ENCODE measurements at places on chromosomes 2 and 18.

- no peak for DNase-seq
Measured at GRCh38 chr2:23414871-23415270, 29.9 kb downstream of the KLHL29 start.

GRCh38 chr18:25067275-25068025 is 284.5 kb downstream of the ZNF521 start:
- DNase-seq, result no peak

DNA sequence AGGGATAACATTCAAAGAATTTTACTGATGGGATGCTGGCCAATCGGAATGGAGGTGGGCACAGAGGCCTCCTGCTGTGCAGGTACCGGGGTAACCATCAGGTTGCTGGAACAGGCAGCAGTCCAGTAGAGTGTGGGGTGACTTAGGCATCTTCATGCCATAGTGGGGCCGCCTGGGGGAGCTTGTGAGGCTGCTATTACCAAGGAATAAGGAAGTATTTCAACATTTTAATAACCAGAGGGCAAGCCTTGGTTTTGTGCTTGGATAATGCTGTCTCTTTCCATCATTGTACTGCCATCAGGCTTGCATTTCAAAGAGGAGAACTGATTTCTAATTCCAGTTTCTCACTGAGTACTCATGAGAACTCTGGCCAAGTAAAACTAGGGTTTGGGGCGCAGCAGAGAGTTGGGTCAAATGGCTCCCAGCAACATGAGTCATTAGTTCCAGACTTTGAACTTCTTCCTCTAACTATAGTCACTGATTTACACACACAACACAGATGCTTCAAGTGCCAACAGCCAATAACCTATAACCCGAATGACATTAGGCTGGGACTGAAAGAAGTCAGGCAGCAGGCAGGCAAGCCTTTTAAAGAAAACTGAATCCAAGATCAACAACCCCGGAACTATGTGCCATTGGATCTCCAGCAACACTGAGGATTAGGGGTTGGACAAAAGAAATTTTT is 56.1 kb upstream of the FHL2 start:
- no peak for DNase-seq

GRCh38 chr2:65031341-65032018 is 24.7 kb upstream of the CEP68 start:
- no peak for DNase-seq

- peak; percentile 70 for DNase-seq
Measured at GRCh38 chr2:233092432-233093165, 32.5 kb downstream of the INPP5D start.

- no peak for DNase-seq
Measured at GRCh38 chr2:195891081-195891480, 177.6 kb downstream of the DNAH7 start.

- DNase-seq, result no peak
Measured at GRCh38 chr2:214246417-214246816, 164.4 kb upstream of the VWC2L start.

- no peak for DNase-seq
Measured at GRCh38 chr2:163236553-163236952, 398.0 kb upstream of the KCNH7 start.

DNA sequence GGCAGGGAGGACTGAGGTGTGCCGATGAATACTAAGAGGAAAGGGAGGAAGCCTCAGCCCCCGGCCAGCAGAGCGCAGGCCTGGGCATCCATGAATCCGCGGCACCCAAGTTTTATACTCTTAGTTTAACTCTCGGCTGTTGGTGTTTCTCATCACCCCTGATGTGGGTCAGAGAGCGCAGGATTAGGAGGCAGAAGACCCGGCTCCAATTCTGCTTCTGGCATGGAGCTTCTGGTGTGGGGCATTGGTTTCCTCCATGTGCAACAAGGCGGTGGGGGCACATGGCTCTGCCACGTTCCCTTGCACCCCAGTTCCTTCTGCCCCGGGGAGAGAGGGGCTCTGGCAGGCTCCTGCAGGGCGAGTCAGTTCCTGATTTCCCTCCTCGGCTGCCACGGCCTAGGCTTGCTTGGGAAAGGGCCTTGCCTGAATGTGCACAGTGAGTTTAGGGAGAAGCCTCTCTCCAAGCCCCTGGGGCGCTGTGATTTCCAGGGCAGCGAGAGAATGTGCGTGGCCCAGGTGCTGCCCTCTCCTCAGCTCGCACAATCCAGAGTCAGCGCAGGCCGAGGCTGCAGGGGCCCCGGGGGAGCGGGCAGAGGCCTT is 36.2 kb upstream of the DNMT3A start:
- no peak for DNase-seq

DNA sequence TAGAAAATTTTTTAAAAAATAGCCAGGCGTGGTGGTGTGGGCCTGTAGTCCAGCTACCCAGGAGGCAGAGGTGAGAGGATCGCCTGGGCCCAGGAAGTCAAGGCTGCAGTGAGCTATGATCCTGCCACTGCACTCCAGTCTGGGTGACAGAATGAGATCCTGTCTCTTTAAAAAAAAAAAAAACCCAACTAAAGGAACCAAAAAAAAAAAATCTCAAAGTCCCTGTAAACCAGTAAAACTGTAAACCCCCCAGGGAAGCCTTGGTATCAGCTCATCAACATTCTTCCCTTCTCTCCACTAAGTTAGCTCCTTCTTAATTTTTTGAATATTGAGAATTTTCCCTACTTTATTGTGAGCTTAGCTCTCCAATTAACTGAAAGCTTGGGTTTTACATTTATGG is 8.4 kb upstream of the MCFD2 start:
- DNase-seq, result no peak

GRCh38 chr18:46294318-46294717 is 190.1 kb downstream of the HAUS1 start:
- DNase-seq, result peak; percentile 63

DNA sequence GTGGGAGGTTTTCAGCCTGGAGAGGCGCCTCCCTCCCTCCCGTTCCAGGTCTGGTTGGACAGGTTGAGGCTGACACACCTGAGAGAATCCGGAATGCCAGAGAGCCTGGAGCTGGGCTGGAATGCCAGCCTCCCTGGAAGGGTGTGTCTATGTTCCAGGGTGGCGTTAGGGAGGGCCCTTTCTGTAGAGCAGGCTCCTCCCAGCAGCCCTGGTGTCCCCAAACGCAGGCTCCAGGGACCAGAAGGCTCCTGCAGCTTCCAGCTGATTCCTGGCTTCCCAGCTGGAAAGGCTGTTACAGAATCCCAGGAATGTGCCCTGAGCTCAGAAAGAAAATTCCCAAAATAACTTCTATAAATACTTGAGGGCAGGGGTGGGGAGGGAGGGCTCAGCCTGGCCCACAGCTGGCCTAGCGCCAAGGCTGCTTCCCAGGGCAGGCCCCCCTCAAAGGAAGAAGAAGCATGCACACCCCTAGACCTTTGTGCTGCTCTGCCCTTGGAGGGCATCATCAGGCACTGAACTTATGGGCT is 85.4 kb downstream of the STPG4 start:
- no peak for DNase-seq

DNA sequence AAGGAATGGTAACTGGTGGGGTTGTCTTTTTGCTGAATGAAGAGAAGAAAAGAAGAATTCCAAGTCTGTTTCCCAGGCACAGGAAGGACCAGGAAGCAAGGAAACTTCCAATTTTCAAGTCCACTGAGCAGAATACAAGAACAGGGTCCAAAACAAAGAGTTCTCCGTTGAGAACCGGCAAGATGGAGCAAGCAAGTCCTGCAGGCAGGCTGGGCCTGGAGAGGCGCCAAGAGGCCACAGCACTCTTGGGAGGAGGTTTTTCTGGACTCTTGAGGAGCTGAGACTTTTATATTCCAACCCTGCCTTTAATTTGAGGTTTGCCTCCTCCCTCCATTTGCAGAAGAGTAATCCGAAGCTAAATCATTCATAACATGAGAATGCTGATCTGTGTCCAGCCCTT is 224.5 kb downstream of the IKZF2 start:
- no peak for DNase-seq

DNA sequence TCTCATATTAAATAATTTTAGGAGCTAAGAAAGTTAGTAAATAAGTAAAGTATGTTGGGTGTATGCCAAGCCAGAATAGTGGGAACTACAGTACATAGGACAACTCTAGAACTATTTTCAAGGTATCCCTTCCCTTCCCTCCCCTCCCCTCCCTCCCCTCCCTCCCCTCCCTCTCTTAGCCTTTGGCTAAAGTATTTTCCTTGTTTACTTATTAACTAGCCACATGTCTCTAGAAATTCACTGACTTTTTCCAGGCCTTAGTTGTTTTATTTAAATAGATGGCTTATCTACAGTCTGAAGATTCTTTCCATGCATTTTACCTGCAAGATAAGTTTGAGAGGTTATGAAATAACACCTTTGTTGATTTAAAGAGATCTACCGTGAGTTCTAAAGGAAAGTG is 402.1 kb downstream of the PARD3B start:
- no peak for DNase-seq

DNA sequence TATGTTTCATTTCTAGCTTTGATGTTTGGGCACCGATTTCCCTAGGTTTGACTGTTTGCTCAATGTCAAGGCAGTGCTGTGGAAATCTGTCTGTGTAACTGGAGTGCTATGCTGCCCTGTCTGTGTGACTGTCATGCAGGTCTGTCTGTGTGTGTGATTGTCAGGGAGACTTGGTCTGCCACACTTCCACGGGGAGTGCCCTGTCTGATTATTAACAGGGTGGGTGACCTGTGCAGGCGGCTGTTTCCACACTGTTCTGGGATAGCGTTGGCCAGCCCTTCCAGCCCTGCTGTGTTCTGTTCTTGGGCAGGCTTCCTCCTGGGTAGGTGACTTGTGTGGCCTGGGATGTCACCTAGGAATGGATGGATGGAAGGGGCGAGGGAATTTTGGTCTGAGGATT is 85.3 kb downstream of the FHOD3 start:
- DNase-seq, result no peak

GRCh38 chr2:127581050-127581345 is 45.5 kb downstream of the MYO7B start:
- DNase-seq, result no peak
